Stimulated activated CD4-positive, alpha-beta T cell treated with anti-CD3 and anti-CD28 coated beads, Interleukin-15, amount 100 ng/mL, for 1 hour (primary cell): ENCODE measurements at places on chromosomes 4 and X.

DNA sequence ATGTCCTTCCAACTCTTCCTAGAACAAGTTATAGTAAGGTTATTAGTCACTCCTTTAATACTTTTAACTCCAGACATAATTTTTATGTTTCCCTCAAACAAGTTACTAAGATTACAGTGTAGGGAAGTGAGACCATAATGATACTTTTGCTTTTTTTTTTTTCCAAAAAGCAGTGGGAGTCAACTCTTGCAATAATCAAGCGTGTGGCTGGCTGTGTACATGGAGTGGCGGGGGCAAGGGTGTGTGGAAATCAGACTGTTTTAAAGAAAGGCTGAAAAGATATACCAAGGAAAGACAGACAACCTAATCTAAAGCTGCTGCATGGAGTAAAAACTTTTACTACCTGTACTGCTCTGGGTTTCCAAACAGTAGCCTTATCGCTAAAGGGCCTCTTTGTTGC, 4.1 kb downstream of the NOA1 start:
- no peak for DNase-seq

- no peak for DNase-seq
Observed at GRCh38 chr4:99200138-99200537, 18.9 kb downstream of the ADH6 start.

DNA sequence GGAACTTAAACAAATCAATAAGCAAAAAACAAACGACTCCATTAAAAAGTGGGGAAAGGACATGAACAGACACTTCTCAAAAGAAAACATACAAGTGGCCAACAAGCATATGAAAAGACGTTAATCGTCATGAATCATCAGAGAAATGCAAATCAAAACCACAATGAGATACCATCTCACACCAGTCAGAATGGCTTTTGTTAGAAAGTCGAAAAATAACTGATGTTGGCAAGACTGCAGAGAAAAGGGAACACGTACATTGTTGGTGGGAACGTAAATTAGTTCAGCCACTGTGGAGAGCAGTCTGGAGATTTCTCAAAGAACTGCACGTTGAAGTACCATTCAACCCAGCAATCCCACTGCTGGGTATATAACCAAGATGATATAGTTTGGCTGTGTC, 23.7 kb downstream of the NEUROG2 start:
- DNase-seq, result no peak

DNA sequence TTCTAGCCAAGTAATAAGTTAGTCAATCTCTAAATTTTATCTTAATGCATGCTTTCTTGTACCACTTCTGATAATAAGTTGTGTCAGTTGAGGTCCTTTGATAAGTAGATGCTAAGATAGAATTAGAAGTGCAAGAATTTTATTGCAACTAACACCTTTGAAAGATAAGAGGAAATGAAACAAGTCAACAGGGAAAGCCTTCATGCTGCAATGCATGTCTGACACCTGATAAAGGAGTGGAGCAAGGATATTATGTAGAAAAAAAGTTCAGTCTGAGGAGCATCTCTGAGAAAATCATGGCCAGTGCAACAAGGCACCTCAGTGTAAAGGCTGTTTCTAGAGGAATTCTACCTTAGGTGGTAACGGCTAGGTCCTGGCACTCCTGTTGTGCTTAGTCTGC, 210.7 kb upstream of the PPP1R2C start:
- no peak for DNase-seq

DNA sequence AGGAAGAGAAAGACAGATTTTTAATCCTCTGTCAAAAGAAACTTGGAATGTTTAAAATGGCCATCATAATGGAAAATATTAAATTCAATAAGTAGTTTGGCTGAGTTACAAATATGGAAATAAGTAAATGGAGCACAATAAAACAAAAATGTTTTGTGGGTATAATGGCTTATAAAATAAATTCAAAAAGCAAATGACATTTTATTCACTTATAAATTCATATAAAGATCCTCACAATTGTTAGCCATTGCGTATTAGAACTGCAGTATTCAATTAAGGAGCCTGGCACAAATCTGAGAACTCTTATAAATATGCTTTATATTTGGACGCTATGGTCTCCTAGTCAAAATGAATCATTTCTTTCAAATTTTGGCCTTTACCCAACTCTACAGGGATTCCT, 339.0 kb upstream of the PABPC4L start:
- no peak for DNase-seq

- DNase-seq, result no peak
Observed at GRCh38 chr4:39706334-39706733, 8.4 kb downstream of the UBE2K start.

- DNase-seq, result no peak
Observed at GRCh38 chr4:127648061-127648460, 15.3 kb downstream of the INTU start.

DNA sequence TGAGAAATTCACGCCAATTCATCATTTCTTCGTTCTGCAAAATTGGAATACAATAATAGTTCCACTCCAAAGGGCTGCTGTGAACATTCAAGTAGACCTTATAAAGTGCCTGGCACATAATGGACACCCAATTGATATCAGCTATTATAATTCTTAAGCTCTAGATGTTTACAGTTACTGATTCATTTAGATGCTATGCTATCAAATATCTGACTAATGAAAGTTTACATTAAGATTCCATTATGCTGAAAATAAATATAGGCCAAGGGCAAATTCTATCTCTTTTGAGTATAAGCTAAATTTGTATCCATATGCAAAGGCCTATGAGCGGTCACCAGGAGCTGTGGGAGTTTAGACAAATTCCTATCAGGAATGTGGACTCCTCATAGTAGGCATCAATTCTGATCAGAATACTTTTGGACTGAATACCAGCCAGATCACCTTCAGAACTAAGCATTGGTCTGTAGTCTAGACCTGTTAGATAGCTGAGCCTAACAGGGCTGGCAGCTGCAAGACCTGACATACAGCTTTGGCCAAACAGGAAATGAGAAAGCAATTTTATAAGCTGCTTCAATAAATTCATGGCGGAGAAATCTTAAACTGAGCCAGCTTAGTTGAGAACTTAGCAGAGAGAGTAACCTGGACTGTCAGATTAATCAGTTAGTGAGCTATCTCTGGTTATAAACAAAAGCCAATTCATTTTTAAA, 384.3 kb upstream of the ACTRT1 start:
- no peak for DNase-seq

- DNase-seq, result no peak
Observed at GRCh38 chrX:13270360-13270759, 49.5 kb downstream of the ATXN3L start.

DNA sequence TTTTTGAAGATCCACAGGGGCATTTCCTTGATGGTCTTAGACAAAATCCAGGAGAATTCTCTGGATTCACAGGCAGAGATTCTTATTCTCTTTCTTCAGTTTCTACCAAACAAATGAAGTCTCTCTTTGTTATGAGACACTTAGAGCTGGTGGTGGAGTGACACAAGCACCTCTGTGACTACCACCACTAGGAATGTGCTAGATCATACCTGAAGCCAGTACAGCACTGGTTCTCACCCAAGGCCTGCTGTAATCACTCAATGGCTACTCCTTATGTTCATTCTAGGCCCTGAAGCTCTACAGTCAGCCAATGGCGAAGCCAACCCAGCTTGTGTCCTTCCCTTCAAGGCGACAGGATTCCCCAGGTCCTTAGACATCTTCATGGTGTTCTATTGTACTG, 482.3 kb downstream of the TRAM1L1 start:
- no peak for DNase-seq

- DNase-seq, result no peak
Observed at GRCh38 chrX:83419030-83419792, 88.9 kb upstream of the POU3F4 start.

GRCh38 chr4:129545599-129546278, 449.8 kb downstream of the C4orf33 start:
- DNase-seq, result no peak

GRCh38 chrX:139196890-139197289, 333.6 kb upstream of the F9 start:
- no peak for DNase-seq

DNA sequence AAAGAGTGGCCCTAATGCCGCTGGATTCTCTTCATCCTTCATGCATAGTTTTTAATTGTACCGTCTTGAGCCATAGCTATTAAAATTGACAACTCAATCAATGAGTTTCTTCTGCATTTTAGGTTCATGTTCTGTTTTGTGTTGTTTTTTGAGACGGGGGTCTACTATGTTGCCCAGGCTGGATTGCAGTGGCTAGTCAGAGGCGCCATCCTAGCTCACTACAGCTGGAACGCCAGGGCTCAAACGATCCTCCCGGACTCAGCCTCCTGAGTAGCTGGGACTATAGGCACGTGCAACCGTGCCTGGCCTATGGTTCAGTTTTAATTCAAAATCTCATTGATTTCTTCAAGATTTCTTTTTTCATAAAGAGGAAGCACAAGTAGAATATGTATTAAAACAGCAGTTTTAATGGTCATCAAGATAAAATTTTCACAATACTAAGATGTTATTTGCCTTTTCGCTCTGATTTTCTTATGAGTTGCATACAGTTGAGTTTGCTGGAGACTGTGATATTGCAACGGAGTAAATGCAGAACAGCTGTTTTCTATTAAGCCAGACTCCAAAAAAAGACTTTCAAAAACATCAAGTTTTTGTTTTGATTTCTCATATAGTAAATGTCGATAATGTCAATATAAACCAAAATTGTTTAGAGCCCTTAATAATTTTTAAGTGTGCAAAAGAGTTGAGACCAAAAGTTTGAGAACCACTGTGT, 1.1 kb upstream of the STX18 start:
- no peak for DNase-seq

DNA sequence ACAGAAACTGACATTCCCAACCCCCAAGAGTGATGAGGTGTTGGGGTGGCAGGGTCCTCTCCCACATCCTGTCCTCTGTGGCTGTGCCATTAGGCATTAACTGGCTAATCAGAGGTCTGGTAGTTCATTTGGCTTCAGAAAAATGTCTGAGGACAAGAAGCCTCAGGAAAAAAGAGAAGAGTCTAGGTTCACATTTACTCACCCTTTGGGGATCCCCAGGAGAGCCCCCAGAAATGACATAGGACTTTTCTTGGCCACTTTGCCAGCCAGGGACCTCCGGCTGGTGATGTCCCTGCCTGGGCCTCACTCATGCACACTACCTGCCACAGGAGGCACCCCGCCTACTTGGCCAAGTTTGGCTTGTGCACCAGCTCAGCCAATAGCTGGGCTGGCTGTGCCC, 173.0 kb downstream of the RBM46 start:
- DNase-seq, result no peak

DNA sequence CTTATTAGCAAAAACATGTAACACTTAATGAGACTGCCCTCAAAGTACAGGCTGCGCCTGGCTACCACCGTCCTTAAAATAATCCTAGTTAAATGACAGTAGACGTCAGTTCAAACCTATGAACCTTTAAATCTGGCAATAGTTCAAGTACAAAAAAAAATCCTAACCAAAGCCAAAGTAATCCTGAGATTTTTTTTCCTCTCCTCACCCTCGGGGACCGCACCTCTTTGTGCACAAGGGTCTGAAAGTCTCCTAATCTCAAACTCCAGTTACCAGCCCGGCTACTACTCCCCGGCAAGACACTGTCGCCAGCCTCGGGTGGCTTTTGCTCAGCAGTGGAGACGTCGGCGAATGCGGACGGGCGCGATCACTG, 439 bp downstream of the SEC31A start:
- DNase-seq, result no peak

GRCh38 chrX:70293621-70294020, 3.7 kb downstream of the KIF4A start:
- no peak for DNase-seq

DNA sequence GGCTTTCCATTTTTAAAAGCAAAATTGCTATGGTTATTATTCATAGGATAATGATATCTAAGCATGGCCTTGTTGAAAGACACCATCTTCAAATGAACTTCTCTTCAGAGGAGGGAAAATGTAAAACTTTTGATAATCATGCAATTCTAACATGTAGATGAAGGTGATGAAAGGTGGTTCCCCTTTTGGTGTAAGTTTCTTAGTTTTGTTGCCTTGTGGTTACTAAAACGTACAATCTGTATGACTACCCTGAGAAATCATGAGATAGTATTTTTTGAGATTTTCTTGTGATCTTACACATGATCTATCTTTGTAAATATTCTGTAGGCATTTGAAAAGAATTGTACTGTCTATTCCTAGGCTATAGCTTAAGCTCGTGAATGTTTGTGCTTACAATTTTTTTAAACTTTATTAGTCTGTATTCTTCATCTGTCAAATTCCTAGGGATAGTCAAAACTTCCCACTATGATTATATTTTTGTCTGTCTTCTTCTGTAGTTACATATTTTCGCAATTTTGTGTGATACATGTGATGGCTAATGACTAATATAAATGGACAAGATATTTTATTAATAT, 47.5 kb downstream of the PTPN13 start:
- no peak for DNase-seq

DNA sequence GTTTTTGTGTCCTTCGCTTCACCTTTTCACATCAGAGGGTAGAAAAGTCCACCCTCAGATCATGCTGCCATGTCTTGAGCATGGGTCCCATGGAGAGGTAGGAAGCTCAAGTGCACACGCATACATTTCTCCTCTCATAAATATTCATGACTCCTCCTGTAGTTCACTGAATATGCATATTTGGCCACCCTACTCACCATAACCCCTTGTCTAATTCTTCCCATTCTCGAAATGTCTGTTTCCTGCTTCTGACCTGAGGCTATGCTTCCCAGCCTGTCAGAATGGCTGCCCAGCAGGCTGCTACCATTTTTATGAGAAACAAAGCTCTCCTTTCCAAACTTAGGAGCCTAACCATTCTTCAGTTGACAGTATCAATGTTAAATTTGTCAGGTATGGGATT, 86.5 kb downstream of the ADRA2C start:
- no peak for DNase-seq

GRCh38 chr4:120065974-120066516, 603 bp downstream of the MAD2L1 start:
- no peak for DNase-seq

GRCh38 chr4:2387218-2387617, 31.2 kb downstream of the ZFYVE28 start:
- no peak for DNase-seq

DNA sequence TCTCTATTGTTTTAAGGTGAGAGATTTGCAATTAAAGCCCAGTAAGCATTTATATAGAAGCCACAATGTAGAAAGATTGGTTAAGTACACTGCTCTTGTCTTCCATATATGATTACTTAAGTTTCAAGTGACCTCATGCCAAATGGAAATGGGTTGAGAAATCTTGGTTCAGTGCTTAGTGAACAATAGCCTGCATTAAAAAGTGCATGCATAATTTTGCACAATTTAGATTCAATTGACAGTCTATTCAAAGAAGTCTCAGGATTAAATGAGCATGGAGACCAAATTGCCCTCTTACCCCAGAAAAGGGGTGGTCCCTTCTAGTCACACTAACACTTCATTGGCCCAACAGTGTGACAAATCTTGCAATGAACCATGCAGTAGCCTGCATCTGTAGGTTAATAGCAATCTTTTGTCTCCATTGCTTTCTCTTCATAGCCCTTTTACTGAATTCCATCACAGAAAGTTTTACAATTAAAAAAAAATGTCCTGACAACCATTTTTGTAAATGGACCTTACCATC, 93.6 kb downstream of the HHIP start:
- DNase-seq, result no peak

- no peak for DNase-seq
Observed at GRCh38 chrX:148979786-148980185, 479.4 kb downstream of the AFF2 start.
